Stimulated activated CD4-positive, alpha-beta T cell treated with anti-CD3 and anti-CD28 coated beads, Interleukin-2, amount 100 ng/mL, for 24 hours (primary cell): ENCODE measurements at places on chromosomes 5 and 9.

- no peak for DNase-seq
Measured at GRCh38 chr9:124940521-124940893, 376 bp downstream of the GOLGA1 start.

DNA sequence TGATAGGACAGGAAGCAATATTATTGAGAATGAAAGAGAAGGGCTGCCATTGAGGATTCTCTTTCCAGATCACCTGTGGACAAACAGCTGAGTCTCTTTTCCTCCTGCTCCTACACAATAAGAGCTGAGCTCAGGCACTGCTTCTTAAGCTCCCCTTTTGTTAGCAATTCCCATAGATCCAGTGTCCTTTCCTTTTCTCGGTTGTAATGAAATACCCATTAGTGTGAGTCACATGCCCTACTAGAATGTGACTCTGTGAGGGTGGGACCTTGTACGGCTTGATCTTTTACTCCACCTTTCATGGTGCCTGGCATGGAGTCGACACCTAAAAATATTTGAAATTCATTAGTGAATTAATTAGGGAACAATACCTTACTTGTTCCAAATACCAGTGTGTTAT is 269.2 kb downstream of the NR3C1 start:
- DNase-seq = no peak

GRCh38 chr9:112046181-112046580 is 128.9 kb downstream of the SUSD1 start:
- DNase-seq = no peak

- no peak for DNase-seq
Measured at GRCh38 chr5:115458416-115458815, 86.2 kb downstream of the FEM1C start.

DNA sequence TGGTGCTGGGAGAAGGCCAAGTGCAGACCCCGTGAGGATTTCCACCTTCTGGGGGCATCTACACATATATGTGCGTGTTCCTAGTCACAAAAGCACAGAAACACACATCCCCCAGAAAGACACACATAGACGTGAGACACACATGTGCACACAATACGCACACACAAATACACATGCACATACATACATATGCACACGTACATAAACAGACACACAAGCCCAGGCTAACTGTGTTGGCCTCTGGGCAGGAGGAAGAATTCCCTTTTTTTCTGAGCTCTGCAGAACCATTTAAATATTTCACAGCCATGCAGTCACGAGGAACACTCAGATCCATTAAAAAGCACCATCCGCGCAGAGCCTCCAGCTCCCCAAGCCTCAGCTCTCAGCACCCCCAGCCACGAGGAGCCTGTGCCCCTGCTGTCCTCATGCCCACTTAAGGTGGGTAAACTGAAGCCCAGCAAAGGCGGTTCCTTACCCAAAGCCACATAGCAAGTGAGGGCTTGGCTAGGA is 5.3 kb downstream of the NINJ1 start:
- DNase-seq = no peak

GRCh38 chr5:41762426-41762825 is 107.8 kb downstream of the OXCT1 start:
- no peak for DNase-seq

GRCh38 chr5:66129144-66129543 is 15.0 kb upstream of the SREK1 start:
- DNase-seq = no peak

GRCh38 chr5:159202151-159202550 is 7.2 kb downstream of the RNF145 start:
- no peak for DNase-seq
